Stimulated activated CD4-positive, alpha-beta T cell treated with anti-CD3 and anti-CD28 coated beads, Interleukin-1b, Interleukin-23, amount 100 ng/mL, for 1 hour (primary cell): ENCODE measurements at places on chromosomes 5 and 9.

DNA sequence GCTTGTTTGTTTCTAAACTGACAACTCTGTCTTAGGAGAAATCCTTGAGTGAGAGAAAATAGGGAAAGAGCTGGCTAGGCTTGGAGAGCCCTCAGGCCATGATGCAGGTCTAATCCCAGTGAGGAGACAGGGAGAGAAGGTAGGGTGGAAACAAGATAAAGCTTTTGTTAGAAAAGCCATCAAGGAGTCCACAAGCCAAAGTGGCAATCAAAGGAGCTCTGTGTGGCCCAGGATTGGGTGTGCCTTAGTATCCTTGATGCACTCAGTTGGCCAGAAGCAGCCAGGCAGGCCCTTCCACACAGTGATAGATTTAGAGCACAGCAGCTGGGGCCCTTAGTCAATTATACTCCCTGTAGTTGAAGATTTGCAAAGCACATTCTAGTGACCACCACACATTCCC is 73.9 kb downstream of the ALDH7A1 start:
- no peak for DNase-seq

DNA sequence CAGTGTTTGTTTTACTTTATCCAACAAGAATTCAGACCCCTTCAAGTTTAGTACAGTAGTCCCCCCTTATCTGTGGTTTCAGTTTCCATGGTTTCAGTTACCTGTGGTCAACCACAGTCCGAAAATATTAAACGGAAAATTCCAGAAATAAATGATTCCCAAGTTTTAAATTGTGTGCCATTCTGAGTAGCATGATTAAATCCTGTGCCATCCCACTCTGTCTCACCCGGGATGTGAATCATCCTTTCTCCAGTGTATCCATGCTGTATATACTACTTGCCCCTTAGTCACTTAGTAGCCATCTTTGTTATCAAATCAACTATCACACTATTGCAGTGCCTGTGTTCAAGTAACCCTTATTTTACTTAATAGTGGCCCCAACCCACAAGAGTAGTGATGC is 153.8 kb upstream of the RASA1 start:
- no peak for DNase-seq

- DNase-seq, result no peak
Measured at GRCh38 chr5:180599981-180600553, 8.8 kb upstream of the SCGB3A1 start.

GRCh38 chr5:109141222-109142200 is 268.3 kb downstream of the PJA2 start:
- DNase-seq, result no peak

- DNase-seq, result no peak
Measured at GRCh38 chr5:116455061-116455460, 119.6 kb downstream of the SEMA6A start.

DNA sequence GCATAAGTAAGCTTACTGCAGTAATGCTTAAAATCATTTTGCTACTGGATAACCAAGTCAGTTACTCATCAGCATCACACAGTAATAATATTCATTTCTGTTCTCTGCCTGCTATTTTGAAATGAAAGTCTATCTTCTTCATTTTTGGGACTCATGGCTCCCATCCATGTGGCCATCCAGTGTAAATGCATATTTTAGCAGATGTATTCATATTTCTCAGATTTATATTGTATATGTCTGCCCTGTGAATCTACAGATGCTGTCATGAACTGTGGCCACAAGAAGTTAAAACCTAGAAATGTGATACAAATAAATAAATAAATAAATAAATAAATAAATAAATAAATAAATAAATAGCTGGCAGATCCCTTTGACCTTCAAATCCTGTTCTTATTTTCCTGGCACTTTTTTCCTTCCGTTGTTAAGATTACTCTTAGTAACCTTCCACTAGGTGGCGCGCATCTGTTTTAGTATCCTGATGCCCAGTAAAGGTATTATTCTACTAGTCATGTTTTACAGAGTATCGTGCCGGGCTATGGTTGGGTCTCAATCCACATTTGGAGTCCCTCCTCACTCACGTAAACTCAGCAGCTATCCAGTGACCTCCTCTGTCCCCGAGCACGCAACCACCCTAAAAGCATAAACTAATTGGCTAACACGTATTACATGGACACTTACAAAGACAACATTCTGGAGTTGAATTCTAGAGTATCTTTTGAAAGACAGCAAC is 79.2 kb upstream of the IL7R start:
- peak; percentile 44 for DNase-seq

DNA sequence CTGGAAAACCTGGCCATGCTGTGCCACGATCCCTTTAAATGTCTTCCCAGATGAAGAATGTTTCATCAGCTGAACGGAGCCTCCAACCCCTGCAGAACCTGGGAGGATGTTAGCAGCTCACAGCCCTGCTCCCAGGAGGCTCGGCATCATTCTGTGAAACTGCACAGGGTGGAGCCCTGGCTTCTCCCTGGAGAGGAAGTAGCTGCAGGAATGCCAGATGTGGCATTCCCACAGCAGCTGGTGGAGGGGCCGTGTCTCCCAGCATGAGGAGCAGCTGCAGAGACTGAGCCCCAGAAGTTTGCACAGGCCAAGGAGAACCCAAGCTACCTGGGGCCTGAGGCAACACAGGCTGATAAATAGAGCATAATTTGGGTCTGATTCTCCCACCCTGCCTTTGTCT is 165.8 kb upstream of the MAP3K1 start:
- no peak for DNase-seq

GRCh38 chr5:112491257-112491656 is 72.2 kb upstream of the EPB41L4A start:
- DNase-seq, result no peak

GRCh38 chr5:39016587-39017275 is 57.5 kb downstream of the RICTOR start:
- DNase-seq, result no peak

- DNase-seq, result no peak
Measured at GRCh38 chr9:3507395-3508077, 18.3 kb downstream of the RFX3 start.

DNA sequence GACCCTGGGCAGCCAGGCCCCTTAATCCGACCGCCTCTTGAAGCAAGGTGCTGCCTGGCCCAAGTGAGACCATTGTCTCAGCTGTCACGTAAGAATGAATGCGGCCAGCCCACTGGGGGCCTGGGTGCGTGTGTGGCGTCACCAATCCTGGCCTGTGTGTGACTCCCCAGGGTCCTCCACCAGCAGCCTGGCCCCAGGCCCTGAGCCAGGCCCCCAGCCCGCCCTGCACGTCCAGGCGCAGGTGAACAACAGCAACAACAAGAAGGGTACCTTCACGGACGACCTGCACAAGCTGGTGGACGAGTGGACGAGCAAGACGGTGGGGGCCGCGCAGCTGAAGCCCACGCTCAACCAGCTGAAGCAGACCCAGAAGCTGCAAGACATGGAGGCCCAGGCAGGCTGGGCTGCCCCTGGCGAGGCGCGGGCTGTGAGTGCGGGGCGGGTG is 124.2 kb downstream of the WNK2 start:
- no peak for DNase-seq

DNA sequence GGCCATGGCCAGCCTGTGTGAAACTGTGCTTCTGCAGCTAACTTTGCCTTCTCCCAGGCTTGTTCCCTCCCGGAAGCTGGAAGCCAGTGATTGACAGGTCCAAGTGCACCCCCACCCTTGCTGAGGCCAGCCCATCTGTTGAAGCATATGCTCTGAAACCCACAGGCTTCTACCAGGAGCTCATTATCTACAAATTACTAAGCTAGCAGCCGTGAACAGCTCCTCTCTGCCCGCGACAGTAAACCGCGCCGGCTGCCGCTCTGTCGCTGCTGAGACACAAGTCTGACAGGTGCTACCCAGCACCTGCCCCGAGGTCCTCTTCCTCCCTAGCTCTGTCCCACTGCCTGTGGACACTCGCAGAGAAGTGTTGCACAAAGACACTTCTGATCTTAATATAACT is 490.9 kb downstream of the GADD45G start:
- no peak for DNase-seq

- DNase-seq, result no peak
Measured at GRCh38 chr5:53446908-53447307, 33.5 kb upstream of the FST start.

DNA sequence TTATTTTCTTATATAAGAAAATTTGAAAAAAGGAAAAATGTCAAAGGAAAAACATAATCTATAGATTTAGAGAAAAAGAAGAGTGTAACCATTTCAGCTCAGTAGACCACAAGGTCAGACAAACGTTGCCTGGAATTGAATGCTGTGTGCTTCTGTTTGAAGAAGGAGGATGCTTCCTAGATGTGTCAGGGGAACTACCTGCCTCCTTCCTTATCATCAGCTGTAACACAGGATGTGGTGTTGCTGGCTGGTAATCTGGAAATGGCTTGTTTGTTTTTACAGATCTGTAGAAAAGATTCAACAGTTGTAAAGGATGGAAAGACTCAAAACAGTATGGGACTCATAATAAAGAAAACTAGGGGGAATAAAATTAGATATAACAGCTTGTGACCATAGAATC is 160.7 kb upstream of the MEF2C start:
- no peak for DNase-seq

GRCh38 chr5:102916109-102916508 is 161.0 kb downstream of the PAM start:
- no peak for DNase-seq

- DNase-seq, result no peak
Measured at GRCh38 chr9:22278426-22278825, 168.2 kb upstream of the DMRTA1 start.

GRCh38 chr5:1112596-1113331 is 901 bp upstream of the SLC12A7 start:
- no peak for DNase-seq

DNA sequence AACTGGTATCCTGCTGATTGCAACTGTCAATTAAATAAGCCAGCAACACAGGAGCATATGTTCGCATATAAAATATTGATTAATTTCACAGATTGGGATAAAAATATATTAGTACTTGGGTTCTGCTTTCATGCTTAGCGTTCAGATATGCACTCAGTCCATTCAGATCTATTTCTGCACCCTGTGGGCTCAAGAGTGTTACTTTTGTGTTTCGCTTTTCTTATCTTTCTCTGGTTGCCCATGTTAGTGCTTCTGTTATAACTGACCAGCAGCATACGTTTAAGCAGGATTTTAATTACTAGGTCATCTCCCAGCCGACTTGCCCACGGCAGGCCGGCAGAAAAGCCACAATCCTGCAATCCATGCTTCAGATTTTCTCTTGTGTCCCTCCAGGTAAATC is 289.1 kb downstream of the EBF1 start:
- DNase-seq, result no peak
